ENCODE measurements at places on chromosomes 3 and 15.

- DNase-seq, result no peak
Observed at GRCh38 chr3:43774799-43775198, 84.1 kb downstream of the ABHD5 start.

GRCh38 chr3:55624238-55624637, 137.1 kb upstream of the WNT5A start:
- no peak for DNase-seq

GRCh38 chr3:148309390-148310035, 388.2 kb upstream of the AGTR1 start:
- no peak for DNase-seq

GRCh38 chr3:18837137-18837755, 311.1 kb upstream of the KCNH8 start:
- no peak for DNase-seq

- no peak for DNase-seq
Observed at GRCh38 chr3:167854846-167855245, 119.3 kb downstream of the SERPINI1 start.

- DNase-seq, result no peak
Observed at GRCh38 chr15:95446854-95447253, 883.6 kb upstream of the NR2F2 start.

DNA sequence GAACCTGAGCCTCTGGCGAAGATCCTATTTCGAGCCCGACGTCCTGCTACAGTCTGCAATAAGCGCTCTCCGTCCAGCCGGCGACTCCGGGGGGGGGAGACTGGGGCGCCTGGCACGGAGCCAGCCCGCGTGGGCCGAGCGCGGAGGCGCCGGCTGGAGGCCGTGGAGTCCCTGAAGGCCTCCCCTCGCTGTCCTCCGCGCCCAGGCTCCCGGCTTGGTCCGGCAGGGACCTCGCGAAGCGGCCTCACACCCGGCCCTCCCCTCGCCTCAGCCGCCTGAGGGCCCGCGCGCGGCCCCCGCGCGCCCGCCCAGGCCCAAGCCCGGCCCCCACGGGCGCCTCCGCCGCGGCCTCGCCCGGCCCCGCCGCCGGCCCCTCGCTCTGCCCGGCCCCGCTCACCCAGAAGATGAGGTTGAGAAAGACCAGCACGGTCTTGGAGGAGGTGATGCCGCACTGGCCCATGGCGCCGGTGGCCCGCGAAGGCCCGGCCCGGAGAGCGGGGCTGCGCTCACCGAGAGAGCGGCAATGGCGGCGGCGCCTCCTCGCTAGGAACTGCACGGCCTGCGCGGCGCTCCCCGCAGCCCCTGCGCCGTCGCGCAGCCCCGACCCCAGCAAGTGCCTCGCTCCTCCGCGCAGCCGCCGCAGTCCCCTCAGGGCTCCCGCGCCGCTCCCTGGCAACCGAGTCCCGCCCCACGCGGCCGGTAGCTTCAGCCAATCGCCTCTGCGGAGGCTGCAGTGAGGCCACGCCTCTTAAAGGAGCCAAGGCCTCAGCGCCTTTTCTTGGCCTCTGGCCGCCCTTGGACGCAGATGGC, at the start of gene TSPAN3:
Gene TSPAN3, minus strand, starts transcription at position 615 of the 810 bp plus-strand sequence. Its CDS starts 155 bp downstream, at position 460.
- DNase-seq, result peak; percentile 96

DNA sequence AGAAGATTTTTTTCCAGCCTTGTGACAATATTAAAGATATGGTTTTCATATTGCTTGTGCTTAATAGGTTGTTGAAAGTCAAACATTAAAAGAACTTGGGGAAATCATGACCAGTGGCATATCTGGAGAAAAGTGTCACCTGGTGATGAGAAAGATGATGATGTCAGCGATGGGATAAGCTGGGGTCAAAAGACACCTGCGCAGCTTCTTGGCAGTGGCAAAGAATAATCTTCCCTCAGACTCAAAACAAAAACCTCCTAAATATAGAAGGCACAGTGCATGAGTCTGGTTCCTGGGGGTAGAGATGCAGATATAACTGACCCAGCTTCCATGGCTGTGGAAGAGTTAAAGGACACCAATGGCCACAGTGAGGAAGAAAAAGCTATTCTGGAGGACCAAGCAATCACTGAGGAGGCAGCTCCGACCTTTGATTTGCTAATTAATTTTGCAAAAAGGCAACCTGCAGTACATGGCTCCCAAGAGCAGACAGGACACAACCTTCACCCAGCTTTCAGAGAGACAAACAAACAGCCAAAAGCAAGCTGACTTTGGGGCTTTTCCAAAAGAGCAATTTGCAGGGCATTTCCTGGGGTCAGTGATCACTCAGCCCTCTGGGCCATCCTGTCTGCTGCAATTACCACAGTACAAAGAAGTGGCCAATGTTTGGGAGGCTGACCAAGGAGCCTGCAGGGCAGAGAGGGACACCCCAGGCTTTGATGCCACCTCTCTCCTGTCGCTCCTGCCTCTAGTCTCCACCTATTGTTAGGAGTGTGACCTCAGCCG, 17.6 kb upstream of the SEMA5B start:
- no peak for DNase-seq

GRCh38 chr15:98524838-98525660, 123.3 kb upstream of the IGF1R start:
- DNase-seq, result no peak

GRCh38 chr3:184672977-184673870, 38.6 kb downstream of the MAGEF1 start:
- no peak for DNase-seq

DNA sequence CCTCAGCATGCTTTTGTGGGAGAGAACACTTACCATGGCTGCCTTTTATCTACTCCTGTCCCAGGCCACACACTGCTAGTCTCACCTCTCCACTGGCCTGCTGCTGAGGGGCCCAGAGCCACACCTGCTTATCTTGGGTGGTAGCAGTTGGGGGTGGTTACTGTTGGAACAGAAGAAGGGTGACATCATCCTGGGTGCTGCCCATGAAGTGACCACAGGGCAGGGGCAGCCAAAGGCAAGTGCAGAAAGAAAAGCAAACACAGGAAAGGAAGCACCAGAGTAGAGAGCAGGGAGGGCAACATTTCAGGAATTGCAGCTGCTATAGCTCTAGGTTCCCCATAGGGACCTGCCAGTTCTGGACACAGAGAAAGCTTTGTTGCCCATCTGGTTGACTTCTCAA, 345.2 kb downstream of the VPS13C start:
- no peak for DNase-seq

GRCh38 chr3:46849045-46849631, 14.1 kb downstream of the MYL3 start:
- DNase-seq, result no peak

GRCh38 chr15:78399091-78399490, 38.9 kb upstream of the IREB2 start:
- DNase-seq, result no peak

DNA sequence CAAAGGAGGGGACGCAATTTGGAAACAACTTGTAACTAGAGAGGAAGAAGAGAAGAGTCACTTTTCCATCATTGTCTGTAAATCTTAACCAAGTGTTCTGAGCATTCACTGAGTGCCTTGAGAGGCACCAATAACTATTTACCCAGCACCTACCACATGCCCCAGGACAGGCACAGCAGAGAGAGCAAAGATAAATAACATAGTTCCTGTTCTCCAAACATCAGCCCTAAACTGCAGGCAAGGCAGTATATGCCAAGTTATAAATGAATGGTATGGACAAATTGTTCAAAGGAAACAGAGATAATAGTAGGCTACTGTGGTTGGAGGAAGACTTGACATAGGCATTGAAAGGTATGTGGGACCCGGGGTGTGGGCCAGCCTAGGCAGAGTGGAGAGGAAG, 45.6 kb downstream of the ITGB5 start:
- no peak for DNase-seq

- DNase-seq, result no peak
Observed at GRCh38 chr3:171200052-171200749, 173.7 kb upstream of the SLC2A2 start.

GRCh38 chr3:52600258-52600657, 63.9 kb downstream of the UQCC5 start:
- DNase-seq, result no peak

GRCh38 chr15:20349774-20350498, 191.7 kb downstream of the GOLGA6L6 start:
- no peak for DNase-seq

- DNase-seq, result no peak
Observed at GRCh38 chr15:26974120-26974780, 3.3 kb downstream of the GABRG3 start.

GRCh38 chr3:194503081-194503531, 16.3 kb upstream of the ATP13A3 start:
- no peak for DNase-seq

GRCh38 chr3:71380096-71380495, 203.4 kb downstream of the FOXP1 start:
- no peak for DNase-seq
